MM.1S (cell line): ENCODE measurements at places on chromosomes 3 and 15.

DNA sequence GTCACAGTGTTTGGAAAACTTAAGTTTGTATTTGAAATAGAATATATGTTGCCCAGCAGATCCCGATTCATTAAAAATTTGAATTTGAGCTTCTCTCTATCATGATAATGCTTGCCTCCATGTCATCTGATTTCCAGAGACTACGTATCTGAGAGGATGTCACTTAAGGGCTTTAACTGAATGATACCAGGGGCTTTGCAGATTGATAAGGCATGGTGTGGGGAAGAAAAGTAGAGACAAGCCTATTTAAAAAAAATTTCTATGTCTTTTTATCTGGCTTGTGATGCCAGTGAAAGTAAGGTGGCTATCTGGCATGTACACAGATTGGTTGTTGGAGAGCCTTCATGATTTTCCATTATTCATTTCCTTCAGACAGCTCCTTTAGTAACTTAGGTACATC lies 72.7 kb downstream of the UBE2E2 start:
- DNase-seq: no peak

DNA sequence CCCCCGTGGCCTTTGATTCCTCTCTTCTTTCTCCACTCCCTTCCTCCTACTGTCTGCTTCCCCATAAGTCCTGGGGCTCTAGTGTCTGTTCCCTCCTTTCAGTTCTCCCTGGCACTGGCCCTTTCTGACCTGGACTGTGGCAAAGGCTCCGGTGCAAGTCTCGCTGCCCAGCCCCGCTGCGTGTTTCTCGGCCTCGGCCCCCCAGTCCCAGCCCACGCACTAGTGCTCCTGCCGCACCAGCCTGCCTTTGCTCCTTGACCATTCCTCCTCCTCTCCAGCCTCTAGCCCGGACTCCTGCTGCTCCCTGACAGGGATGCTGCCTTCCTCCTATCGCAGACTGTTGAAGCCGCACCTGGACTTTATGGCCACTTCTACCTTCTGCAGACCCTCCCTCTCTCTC lies 2.1 kb downstream of the TM6SF1 start:
- no peak for DNase-seq

GRCh38 chr15:71223516-71223915 lies 108.2 kb downstream of the THSD4 start:
- no peak for DNase-seq

DNA sequence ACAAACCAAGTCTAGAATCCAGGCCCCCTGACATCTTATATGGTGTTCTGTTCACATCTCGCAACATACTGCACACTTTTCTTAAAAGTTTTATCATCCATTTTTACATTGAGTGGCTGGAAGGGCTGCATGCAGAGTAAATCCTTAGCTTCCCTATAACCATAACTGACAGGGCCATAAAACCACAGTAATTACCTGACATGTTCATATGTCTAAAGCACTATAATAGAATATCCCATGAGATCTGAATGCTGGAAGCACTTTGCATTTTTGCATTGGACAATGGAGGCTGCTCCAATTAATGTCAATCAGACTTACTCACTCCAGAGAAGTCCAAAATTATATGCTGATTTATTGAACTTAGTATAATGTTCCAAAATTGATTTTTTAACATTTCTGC lies 86.6 kb upstream of the HES1 start:
- DNase-seq: no peak

DNA sequence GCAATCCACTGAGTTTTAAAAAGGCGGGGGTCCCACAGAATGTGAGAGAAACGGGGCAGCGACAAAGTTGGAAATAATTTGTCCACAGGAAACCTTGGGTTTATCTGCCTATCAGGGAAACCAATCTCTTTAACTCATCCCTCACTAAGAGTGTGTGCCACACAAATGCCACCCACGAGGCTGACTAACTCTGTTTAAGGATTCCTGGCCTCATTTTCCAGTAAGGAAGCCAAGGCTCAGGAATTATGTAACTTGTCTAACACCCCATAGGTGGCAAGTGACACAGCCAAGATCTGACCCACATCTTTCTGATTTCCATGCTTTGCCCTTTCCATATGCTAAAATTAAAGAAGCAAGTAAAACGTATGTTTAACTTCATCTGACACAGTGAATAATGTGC lies 263.2 kb downstream of the CNTN3 start:
- DNase-seq: no peak

DNA sequence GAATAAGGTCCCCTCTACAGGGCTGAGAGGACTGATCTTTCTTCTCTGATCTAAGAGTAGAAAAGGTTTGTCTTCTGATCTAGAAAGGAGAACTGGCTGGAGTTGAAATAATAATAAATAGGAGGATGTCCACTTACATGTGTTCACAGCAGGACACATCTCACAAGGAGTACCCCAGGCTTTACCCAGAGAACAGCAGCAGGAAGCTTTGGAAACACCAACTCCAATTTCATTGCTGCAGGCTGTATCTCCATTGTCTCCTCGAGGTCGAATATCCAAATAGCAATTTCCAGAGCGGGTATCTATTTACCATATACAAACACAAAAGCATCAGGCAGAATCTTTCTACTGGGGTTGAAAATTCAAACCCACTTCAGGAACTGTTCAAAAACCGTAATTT lies 136.6 kb downstream of the DUT start:
- DNase-seq: no peak

- no peak for DNase-seq
These were observed 164.1 kb upstream of the LRRFIP2 start for GRCh38 chr3:37338500-37338899.

DNA sequence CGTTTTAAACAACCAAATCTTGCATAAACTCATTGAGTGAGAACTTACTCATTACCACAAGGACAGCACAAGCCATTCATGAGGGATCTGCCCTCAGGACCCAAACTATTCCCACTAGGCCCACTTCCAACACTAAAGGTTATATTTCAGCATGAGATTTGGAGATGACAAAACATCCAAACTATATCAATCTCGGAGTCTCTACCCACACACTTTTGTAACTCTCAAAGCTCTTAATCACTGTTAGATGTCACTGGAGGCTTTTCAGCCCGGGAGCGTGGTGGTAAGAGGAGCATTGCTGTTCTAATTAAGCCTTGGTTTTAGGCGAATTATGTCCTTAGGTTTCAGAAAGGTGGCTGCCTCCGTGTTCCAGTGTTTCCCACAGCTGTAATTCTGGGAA lies 86.3 kb downstream of the CNTN6 start:
- DNase-seq: no peak

GRCh38 chr3:42012383-42012934 lies 50.6 kb upstream of the ULK4 start:
- DNase-seq: peak; percentile 40

- DNase-seq: no peak
These were observed 8.3 kb downstream of the PLD1 start for GRCh38 chr3:171801738-171802589.

DNA sequence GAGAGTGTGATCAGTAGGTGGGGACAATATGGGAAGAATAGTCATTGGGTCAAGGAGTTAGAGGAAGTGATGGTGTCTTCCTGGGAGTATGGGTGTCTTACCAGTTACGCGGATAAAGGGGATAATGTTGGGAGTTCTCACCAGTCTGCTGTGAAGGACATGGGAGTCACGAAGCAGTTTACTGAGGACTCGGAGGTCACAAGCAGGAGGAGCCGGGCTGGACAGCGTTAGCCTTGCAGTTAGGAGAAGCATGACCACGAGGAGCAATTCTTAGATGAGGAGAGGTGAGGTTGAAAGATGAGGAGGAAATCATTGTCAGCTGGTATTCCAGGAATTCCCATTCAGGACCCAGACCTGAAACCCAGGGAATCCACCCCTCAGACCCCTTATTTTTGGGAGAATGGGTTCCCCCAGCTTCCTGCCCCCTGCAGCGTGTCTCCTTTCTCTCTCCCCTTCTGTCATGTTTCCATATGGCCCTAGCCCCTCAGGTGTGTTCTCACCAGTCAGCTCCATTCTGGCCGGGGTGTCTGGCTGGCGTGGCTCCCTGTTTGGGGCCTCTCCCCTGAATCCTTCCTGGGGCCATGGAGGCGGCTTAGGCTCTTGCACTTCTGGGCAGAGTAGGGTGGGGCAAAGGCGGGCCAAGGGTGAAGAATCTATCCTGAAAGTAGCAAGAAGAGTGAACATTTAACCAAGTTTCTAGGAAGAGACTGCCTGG lies 2.1 kb downstream of the THPO start:
- DNase-seq: no peak

- no peak for DNase-seq
These were observed 33.0 kb downstream of the ZIC4 start for GRCh38 chr3:147373301-147373700.

DNA sequence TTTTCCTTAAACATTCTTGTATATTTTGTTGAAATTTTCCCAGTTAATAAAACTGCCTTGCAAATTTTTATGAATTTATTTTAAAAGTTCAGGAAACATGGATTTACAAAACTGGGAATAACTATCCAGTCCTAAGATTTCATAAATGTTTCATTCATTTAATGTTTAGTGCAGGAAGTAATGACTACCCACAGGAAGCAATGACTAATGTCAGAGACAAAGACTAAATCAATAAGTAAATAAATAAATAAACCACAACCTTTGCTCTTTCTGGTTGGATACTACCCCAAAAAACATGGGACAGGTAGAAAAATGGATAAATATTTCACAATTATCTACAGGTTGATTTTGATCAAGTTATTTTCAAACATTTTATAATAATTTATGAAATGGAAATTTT lies 48.8 kb upstream of the TMCO5A start:
- no peak for DNase-seq

DNA sequence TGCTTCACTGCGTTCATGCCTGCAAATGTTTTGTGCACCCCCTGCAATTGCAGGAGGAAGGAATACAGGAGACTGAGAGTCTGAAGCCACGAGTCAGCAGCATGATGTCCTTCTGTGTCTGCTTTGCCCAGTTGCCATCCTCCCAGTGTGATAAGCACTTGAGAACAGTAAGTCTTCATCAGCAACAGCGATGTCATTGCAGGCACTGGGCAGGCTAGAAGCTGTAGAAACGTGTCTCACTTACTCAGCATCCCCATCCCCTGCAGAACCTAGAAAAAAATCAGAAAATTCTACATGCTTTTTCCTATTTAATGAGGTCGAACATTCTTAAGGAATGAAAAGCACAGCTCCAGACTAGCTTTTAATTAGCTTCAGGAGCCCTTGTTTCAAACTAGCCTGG lies 156.5 kb upstream of the LPP start:
- no peak for DNase-seq

DNA sequence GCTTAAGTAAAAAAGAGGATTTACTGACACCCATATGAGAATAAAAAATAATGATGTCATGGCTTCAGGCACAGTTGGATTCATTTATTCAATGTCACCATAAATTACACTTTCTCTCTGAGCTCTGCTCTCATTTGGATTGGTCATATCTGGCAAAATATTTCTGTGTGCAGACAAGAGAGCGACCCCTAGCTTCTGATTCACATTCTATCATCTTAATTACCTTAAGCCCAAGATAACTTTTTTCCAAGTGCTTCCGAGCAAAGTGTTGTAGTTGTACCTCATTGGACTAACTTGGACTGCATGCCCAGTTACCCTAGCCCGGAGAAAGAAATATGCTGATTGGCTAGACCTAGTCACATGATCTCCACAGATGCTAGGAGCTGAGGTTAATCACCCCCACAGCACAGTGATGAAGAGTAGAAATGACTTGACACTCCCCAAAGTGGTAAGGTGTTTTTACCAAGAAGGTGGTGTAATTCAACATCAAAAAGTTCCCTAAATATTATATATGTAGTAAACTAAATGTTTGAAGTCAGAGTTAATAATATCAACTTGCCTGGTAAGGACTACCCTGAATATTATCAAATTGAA lies 552.2 kb upstream of the SUCLG2 start:
- no peak for DNase-seq

DNA sequence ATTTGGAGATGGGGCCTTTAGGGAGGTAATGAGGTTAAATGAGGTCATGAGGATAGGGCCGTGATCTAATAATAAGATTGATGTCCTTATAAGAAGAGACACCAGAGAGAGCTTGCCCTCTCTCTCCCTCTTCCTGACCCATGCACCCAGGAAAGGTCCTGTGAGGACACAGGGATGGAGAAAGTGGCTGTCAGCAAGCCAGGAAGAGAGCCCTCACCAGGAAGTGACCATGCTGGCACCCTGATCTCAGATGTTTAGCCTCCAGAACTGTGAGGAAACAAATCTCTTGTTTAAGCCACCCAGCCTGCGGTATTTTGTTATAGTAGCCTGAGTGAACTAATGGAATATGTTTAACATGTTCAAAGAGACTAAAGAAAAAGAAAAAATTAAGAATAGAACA lies 15.3 kb upstream of the GNB5 start:
- no peak for DNase-seq

GRCh38 chr3:3853544-3853943 lies 54.3 kb downstream of the LRRN1 start:
- no peak for DNase-seq

GRCh38 chr3:1318296-1319005 lies 225.6 kb downstream of the CNTN6 start:
- DNase-seq: no peak

GRCh38 chr3:37924453-37924852 lies 62.8 kb downstream of the CTDSPL start:
- no peak for DNase-seq

DNA sequence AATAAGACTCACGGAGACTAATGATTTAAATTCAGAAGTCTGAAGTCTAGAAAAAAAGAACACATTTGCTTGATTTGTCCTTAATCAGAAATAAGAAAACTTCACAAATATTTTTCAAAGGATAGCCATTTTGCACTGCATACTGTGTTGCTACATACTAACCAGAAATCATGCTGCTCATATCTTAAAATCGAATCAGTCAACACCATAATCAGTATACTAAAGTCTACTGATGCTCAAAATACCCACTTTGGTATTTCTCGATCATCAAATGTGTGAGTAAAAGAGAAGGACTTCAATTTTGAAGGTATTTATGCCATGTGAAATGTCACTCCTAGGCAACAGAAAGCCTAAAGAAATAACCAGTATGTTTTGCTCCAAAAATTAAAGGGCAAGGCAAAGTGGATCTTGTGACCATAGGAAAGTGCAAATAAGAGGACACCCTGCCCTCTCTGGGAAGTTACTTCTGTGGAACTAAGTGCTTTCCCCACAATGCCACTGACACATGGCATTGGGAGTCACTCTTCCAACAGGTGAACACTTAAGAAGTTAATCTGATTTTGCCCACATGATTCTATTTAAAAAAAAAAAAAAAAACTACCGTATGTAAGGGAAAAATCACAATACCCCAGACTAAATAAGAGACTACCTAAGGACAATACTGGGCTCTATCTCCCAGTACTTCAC lies 2.7 kb downstream of the LRIG1 start:
- DNase-seq: no peak

DNA sequence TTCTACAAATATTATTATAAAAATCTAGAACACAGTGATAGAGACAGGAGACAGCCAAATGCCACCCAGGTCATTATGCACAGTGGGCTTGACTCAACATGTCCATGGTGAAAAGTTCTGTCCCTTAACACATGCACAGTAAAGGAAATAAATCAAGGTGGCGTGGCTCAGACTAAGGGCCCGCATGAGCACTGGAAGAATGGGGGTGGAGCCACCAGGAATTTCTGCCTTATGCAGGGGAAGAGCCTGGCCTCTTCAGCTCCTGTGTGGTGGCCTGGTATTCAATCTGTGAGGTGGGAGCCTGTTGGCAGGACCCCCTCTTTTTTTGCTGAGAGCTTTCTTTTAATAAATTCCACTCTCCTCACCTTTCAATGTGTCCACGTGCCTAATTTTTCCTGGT lies 17.2 kb upstream of the SPG21 start:
- DNase-seq: no peak
